Activated naive CD4-positive, alpha-beta T cell treated with anti-CD3 and anti-CD28 coated beads for 36 hours (primary cell): ENCODE measurements at places on chromosomes 6 and 20. TPM values are rescaled to one million over a fixed set of nuclear protein-coding genes. Genes with fewer than 3 reads are reported as not detected.

The CLIC5 gene
- total RNA-seq, result 0.52 TPM

The PRPH2 gene
- not detected for total RNA-seq

The GGTLC1 gene
- not detected for total RNA-seq

The TSPO2 gene
- not detected for total RNA-seq

The ACOT13 gene
- total RNA-seq, result 36.1 TPM

The ZSCAN12 gene
- 4.7 TPM for total RNA-seq

The OR2B6 gene
- total RNA-seq, result not detected

The SLC17A4 gene
- total RNA-seq, result not detected

The ROS1 gene
- not detected for total RNA-seq

The APCDD1L gene
- not detected for total RNA-seq

- peaks cover 10% of the 10 kb centered on the region for H3K4me1 ChIP-seq
- peak; percentile 36 for DNase-seq
- H3K36me3 ChIP-seq, result no peaks in the 10 kb centered on the region
- H3K27me3 ChIP-seq, result no peaks in the 10 kb centered on the region
Observed at GRCh38 chr20:12970372-12970821, 38.4 kb upstream of the SPTLC3 start.

DNA sequence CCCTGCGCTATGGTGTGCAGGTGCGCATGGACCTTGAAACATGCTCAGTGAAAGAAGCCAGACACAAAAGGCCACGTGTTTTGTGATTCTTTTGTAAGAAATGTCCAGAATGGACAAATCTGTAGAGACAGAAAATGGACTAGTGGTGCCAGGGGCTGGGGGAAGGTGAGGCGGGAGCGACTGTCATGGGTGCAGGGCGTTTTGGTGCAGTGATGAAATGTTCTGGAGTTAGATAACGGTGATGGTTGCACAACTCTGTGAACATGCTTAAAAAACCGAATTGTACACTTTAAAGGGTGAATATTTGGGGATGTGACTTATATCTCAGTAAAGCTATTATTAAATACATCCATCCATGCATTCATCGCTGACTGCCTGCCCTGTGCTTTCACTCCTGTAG, 31.7 kb upstream of the NTSR1 start:
- DNase-seq, result no peak
- H3K36me3 ChIP-seq, result peaks cover 4% of the 10 kb centered on the region
- H3K4me3 ChIP-seq, result no peak overlapping the region
- no peaks in the 10 kb centered on the region for H3K4me1 ChIP-seq
- no peaks in the 10 kb centered on the region for H3K27me3 ChIP-seq
- H3K27ac ChIP-seq, result no peak overlapping the region

DNA sequence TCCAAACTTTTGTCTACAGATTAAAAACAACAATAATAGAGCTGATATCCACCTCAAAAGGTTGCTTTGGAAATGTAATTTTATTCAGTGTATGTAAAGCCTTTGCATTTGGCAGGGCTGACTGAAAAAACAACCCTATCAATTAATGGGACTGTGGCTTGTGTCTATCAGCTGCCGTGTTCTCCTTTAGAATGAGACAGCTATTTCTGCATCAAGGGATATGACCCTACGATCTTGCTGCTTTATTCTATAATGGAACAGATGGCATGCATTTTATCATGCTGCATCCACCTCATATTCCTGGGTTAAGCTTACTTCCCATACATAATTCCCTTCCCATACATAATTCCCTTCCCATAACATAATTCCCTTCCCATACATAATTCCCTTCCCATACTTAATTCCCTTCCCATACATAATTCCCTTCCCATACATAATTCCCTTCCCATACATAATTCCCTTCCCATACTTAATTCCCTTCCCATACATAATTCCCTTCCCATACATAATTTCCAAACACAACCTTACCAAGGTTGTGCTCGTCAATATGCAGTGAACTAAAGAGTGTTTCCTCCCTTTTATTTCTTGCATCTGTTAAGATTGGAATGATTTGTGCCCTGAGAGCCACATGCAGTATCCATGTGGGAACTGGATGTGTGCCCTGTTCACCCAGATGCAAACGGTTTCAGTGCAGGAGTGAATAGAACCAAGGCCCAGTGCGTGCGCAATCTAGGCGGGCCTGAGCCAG, 26.8 kb downstream of the SERPINB6 start:
- H3K4me1 ChIP-seq, result peaks cover 40% of the 10 kb centered on the region
- no peaks in the 10 kb centered on the region for H3K27me3 ChIP-seq
- H3K27ac ChIP-seq, result no peak overlapping the region
- H3K4me3 ChIP-seq, result no peak overlapping the region
- H3K36me3 ChIP-seq, result peaks cover 8% of the 10 kb centered on the region

DNA sequence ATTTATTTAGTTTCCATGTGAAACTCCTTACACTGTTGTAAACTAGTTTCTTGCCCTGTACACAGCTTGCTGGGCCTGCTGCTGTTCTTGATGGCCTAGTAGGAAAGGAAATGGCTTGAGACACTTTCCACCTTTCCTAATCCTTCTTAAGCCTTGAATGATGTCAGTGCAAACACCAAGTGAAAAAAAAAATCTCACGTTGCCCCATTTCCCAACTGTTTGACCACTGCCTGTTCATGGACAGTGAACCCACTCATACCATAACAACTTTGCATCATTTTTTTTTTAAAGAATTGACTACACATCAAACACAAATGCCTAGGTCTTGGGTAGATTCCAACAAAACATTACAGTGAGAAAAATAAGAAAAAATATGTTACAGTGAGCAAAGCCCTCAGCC, 653.6 kb upstream of the FLRT3 start:
- H3K27me3 ChIP-seq, result no peaks in the 10 kb centered on the region
- H3K36me3 ChIP-seq, result no peaks in the 10 kb centered on the region
- H3K4me3 ChIP-seq, result no peak overlapping the region
- no peak overlapping the region for H3K27ac ChIP-seq
- no peaks in the 10 kb centered on the region for H3K4me1 ChIP-seq

DNA sequence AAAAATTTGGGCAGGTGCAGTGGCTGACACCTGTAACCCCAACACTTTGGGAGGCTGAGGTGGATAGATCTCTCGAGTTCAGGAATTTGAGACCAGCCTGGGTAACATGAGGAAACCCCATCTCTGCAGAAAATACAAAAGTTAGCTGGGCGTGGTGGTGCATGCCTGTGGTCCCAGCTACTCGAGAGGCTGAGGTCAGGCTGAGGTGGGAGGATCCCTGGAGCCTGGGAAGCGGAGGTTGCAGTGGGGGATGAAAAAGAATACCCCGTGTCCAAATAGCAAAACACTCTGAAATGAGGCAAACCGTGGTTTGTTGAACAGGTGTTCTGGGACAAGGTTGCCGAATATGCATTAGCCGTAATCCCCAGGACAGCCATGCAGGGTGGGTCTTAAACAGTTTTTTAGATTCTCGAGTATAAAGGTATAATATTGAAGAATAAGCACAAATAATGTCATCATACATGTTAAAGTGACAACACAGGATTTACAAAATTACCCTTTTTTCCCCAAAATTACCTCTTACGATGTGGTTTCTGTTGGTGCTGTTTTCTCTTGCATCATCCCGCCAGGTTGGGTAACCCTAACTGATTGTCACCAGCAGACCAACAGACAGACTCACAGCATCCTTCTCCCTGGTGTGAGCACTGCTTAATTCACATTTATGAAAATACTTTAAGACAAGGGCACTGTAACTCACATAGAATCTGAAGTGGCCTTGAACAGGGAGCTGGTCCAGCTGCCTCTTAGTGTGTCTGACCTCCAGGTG, 9.1 kb downstream of the DNAJC5 start:
- H3K27me3 ChIP-seq, result no peaks in the 10 kb centered on the region
- no peak overlapping the region for H3K4me3 ChIP-seq
- H3K27ac ChIP-seq, result peak overlapping the region; percentile 48
- DNase-seq, result no peak
- H3K4me1 ChIP-seq, result peaks cover 52% of the 10 kb centered on the region

- peaks cover 3% of the 10 kb centered on the region for H3K4me1 ChIP-seq
- no peak overlapping the region for H3K27ac ChIP-seq
- H3K36me3 ChIP-seq, result no peaks in the 10 kb centered on the region
Observed at GRCh38 chr6:154122195-154122925, 83.3 kb downstream of the OPRM1 start.

DNA sequence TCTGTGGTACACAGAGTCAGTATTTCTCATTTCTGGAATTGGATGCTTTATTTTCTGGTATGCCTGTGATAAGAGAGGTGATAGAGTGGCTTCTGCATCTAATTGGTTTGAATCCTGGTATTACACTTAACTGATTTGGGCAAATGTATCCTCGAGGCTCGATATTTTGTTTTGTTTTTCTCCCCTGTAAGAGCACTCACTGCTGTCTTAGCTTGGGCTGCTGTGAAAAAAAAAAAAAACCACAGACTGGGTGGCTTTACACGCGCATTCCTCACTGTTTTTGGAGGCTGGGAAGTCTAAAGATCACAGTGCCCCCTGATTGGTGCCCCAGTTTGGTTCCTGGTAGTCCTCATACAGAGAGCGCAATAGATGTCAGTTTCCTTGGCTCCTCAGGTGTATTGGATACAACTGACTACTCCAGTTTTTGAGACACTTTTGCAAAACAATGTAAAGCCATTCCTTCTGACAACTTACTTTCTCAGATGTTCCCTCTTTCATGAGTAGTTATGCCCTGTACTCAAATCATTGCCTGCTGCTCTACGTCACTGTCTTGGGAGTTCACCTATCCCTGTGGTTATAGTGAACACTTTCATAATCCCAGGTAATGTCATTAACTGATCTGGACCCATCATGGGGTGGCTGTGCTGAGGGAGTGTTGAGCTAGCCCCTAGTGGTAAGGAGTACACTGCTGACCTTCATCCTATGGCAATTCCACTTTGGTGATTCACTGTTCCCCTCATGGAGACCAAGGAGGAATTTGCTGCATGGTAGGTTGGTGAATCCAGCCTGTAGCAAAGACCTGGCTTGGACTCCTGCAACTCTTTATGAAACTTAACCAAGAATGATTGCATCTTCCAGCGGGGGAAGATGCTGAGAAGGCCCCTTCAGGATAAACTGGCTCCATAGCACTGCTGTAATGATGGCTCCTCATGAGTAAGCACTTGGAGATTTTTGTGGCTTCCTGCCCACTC, 3.5 kb upstream of the ACAT2 start:
- H3K27me3 ChIP-seq, result no peaks in the 10 kb centered on the region
- H3K36me3 ChIP-seq, result peaks cover 55% of the 10 kb centered on the region
- DNase-seq, result no peak
- H3K4me1 ChIP-seq, result peaks cover 34% of the 10 kb centered on the region
- H3K4me3 ChIP-seq, result no peak overlapping the region

GRCh38 chr6:167058261-167058660, 59.1 kb downstream of the CEP43 start:
- peaks cover 8% of the 10 kb centered on the region for H3K27me3 ChIP-seq
- no peak overlapping the region for H3K27ac ChIP-seq
- no peaks in the 10 kb centered on the region for H3K36me3 ChIP-seq
- DNase-seq, result no peak
- H3K4me1 ChIP-seq, result peaks cover 13% of the 10 kb centered on the region
- no peak overlapping the region for H3K4me3 ChIP-seq

DNA sequence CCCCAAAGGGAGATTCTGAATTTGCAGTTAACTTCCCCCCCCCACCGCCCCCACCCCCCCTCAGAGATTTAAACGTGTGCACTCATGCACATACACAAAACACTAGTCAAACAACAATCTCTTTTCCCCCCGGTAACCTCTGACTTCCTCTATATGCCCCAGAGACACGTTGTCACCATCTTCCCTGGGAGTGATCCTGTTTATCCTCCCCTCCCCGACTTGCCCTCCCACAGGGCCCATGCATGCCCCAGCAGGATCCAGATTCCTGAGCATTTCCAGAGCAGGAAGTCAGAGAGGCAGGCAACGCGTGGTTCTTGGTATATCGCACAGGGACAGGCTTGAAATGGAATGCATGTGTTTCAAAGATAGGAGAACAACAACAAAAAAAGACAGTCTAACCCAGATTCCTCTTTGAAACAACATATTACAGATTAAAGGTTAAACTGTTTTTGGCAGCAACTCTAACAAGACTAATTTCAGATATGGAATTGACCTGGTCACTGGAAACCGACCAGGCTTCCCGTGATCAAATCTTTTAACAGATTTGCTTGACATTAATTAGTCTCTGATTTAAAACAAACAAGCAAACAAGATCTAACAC, 1.3 kb downstream of the BLCAP start:
- H3K27me3 ChIP-seq, result no peaks in the 10 kb centered on the region
- H3K4me1 ChIP-seq, result peaks cover 44% of the 10 kb centered on the region
- peaks cover 3% of the 10 kb centered on the region for H3K36me3 ChIP-seq
- no peak overlapping the region for H3K27ac ChIP-seq
- peak overlapping the region; percentile 87 for H3K4me3 ChIP-seq
- no peak for DNase-seq

DNA sequence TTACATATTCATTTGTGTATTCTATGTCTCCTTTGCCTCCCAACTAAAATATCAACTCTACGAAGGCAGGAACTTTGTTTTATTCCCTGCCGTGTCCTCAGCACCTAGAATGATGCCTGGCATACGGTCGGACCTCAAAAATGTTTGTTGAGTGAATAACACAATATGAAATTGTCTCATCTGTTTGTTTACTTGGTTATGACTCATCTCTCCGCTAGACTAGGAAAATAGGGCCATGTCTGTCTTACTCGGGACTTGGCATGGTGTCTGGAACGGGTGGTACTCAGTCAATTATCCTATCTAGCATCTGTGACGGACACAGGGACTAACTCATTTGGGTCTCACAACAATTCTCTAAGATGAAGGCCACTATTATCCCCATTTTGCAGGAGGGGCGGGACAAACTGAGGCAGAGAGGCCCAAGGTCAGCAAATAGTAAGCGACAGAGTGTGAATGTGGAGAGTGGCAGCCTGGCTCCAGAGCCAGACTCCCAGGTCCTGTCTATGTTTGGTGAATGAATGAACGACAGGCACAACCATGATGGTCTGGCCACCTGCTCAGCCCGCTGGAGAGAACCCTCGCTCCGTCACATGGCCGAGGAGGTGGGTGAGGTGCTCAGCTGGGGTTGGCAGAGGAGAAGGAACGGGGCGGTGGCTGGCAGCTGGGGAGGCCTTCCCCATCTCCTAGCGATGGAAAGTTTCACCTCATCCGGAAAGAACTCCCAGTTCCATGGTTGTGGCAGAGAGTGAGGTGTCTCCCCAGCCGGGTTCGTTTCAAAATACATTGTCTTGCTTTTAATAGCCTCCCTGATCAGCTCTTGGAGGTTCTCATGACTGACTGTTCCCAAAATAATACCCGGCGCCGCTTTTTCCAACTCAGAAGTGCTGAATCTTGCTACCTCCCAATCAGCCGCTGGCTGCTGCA, 27.6 kb upstream of the NFATC2 start:
- H3K27me3 ChIP-seq, result peaks cover 2% of the 10 kb centered on the region
- DNase-seq, result no peak
- no peak overlapping the region for H3K4me3 ChIP-seq
- H3K4me1 ChIP-seq, result peaks cover 13% of the 10 kb centered on the region
- H3K27ac ChIP-seq, result no peak overlapping the region
